ENCODE measurements at places on chromosomes 11 and 22.

DNA sequence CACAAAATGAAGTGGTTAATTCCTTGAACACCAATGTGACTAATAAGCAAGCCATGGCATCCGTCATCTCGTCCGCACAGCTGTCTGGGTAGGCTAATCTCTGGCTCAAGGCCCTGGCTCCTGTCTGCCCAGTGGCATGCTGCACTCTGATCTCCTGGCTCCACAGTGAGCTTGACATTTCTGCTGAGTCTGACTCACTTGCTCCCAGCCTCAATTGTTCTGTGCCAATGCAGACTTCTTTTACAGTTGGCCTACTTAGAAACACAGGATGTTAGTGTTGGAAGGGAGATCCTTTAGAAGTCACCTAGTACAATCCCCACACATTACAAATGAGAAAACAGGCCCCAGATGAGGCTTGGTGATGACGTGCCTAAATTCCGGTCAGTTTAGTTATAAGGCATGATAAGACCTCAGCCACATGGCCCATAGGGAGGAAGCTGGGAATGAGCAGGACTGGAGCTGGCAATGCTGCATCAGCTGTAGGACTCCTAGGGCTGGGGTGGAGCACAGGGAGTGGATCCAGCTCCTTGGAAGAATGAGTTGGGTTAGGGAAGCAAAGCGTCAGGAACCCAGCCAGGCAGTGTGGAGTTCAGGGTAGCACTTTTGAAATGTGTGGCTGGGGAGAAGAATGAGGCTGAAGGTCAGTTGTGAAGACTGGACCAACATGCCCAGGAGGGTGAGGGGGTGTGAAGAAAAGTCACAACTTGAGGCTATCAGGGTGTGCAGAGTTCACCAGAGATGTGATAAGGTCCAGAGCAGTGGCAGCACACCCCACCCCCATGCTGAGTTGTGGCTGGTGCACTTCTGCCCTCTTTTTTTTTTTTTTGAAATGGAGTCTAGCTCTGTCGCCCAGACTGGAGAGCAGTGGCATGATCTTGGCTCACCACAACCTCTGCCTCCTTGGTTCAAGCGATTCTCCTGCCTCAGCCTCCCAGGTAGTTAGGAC is 70.2 kb upstream of the EED start:
- DNase-seq, result no peak
- H3K27me3 ChIP-seq, result no peaks in the 10 kb centered on the region
- no peaks in the 10 kb centered on the region for H3K36me3 ChIP-seq
- H3K4me3 ChIP-seq, result no peak overlapping the region
- peak overlapping the region; percentile 77 for H3K27ac ChIP-seq

DNA sequence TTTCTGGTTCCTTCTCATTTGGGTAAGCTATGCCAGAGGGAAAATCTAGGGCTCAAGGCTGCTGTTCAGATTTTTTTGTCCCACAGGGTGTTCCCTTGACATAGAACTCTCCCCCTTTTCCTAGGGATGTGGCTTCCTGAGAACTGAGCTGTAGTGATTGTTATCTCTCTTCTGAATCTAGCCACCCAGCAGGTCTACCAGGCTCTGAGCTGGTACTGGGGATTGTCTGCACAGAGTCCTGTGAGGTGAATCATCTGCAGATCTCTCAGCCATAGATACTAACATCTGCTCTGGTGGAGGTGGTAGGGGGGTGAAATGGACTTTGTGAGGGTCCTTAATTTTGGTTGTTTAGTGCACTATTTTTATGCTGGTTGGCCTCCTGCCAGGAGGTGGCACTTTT is 167.3 kb upstream of the PGR start:
- no peak overlapping the region for H3K27ac ChIP-seq
- no peaks in the 10 kb centered on the region for H3K27me3 ChIP-seq
- no peaks in the 10 kb centered on the region for H3K4me1 ChIP-seq
- no peak for DNase-seq

DNA sequence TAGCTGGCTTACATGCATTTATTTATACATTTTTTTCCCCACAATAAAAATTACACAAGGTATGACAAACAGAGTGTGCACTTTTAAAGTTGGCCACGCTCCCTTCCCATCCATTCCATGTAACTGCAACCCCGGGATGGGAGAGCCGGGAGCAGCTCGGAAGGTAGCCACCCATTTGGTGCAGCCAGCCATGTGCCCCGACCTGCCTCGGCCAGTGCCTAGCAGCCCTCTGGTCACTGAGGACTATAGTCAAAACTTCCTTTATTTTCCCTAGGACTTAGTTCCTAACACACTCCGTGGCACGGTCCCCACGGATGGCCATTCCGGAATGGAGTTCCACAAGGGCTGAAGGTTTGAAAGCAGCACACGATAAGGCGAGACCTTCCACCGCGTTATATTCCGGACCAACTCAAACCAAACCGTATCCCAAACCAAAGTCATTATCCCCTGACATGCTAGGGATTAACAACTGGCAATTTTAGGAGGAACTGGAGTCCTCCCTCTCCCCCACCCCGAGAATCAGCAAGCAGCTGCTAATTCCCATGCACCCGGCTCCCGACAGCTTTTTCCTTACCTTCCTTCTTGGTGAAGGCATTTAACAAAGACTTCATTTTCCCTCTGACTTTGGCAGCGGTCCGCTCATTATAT is 426.4 kb downstream of the SHANK2 start:
- no peaks in the 10 kb centered on the region for H3K36me3 ChIP-seq
- peaks cover 70% of the 10 kb centered on the region for H3K27me3 ChIP-seq
- no peak for DNase-seq

GRCh38 chr11:128695539-128696221 is 1.8 kb downstream of the FLI1 start:
- peaks cover 56% of the 10 kb centered on the region for H3K27me3 ChIP-seq
- peaks cover 31% of the 10 kb centered on the region for H3K4me1 ChIP-seq
- no peak for DNase-seq
- H3K4me3 ChIP-seq, result peak overlapping the region; percentile 54
- peak overlapping the region; percentile 84 for H3K27ac ChIP-seq

DNA sequence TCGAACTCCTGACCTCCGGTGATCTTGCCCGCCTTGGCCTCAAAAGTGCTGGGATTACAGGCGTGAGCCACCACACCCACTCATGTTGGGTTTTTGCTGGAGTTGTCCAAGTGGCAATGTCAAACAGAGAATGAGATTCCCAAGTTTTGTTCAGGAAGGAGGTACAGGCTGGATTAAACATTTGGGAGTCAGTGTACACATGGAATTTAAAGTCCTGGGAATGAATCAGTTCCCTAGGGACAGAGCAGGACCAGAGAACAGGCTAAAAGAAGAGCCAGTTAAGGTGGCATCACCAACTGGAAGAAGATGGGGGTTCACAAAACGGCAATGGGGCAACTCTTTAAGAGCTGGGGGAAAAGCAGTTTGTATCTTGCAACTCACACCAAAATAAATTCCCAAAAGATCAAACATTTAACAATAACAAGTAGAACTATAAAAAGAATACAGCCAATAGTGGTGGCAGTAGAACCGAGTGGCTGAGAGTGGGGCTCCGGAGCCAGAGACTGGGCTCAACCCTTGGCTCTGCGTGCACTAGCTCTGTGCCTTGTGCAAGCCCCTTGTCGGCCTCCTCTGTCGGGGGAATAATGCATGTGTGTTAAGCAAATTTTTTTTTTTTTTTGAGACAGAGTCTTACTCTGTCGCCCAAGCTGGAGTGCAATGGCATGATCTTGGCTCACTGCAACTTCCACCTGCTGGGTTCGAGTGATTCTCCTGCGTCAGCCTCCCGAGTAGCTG is 33.8 kb upstream of the CTSD start:
- peaks cover 11% of the 10 kb centered on the region for H3K27me3 ChIP-seq
- no peaks in the 10 kb centered on the region for H3K36me3 ChIP-seq
- DNase-seq, result no peak
- no peaks in the 10 kb centered on the region for H3K4me1 ChIP-seq

DNA sequence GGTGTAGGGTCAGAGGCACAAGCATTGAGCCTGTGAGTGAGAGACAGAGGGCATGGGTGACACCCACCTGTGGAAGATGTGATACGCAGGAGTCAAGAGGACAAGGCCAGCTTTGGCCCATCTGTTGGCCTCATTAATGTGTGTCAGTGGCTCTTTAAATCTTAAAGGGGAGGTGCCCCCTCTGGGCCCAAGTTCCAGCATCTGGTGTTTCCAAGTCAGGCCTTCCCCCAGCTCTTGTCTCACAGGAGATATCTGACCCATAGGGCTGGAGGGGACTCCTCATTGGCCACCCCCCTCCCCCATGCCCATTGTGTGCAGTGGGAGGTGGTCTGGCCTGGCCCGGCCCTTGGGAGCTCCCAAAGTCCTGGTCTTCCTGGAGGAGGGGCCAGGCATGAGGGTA is 8.9 kb downstream of the KCNK7 start:
- no peak overlapping the region for H3K27ac ChIP-seq
- no peak overlapping the region for H3K4me3 ChIP-seq
- no peak for DNase-seq
- H3K27me3 ChIP-seq, result no peaks in the 10 kb centered on the region
- peaks cover 57% of the 10 kb centered on the region for H3K4me1 ChIP-seq
- peaks cover 18% of the 10 kb centered on the region for H3K36me3 ChIP-seq

GRCh38 chr11:120065176-120065575 is 72.7 kb downstream of the TRIM29 start:
- no peaks in the 10 kb centered on the region for H3K36me3 ChIP-seq
- DNase-seq, result peak; percentile 40
- peaks cover 7% of the 10 kb centered on the region for H3K4me1 ChIP-seq
- no peak overlapping the region for H3K4me3 ChIP-seq

- no peak overlapping the region for H3K27ac ChIP-seq
- H3K4me3 ChIP-seq, result no peak overlapping the region
- H3K27me3 ChIP-seq, result no peaks in the 10 kb centered on the region
- no peak for DNase-seq
Observed at GRCh38 chr22:32882360-32882755, 80.9 kb downstream of the TIMP3 start.

DNA sequence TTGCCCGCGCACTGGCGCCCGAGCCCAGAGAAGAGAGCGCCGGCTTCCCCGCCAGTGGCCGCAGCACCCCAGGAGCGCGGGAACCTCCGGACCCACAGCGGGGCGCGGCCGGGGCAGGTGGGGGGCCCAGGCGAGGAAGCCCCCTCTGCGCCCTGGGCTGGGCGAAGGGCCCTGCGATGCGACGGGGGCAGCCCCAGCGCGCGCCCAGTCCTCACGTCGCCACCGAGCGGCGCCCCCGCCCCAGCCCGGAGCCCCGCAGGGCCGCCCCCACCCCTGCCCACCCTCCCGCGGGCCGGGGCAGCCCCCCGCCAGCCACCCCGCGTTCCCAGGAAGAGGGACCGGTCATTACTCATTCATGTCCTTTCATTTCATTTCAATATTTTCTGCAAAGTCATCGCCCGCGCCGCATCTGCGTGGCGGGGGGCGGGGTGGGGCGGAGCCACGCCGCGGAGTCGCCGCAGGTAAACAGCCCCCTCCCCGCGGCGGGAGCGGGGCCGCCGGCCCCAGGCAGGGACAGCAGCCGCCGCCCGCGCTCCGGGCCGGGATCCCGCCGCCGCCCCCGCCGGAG is 673 bp upstream of the PANX2 start:
- H3K27ac ChIP-seq, result no peak overlapping the region
- H3K4me3 ChIP-seq, result peak overlapping the region; percentile 72
- peaks cover 18% of the 10 kb centered on the region for H3K4me1 ChIP-seq
- H3K27me3 ChIP-seq, result peaks cover 37% of the 10 kb centered on the region
- no peak for DNase-seq

- H3K27me3 ChIP-seq, result no peaks in the 10 kb centered on the region
- peaks cover 52% of the 10 kb centered on the region for H3K36me3 ChIP-seq
- H3K4me1 ChIP-seq, result peaks cover 5% of the 10 kb centered on the region
- DNase-seq, result no peak
- H3K4me3 ChIP-seq, result no peak overlapping the region
Observed at GRCh38 chr11:59574932-59575502, 40.6 kb downstream of the OSBP start.

- no peaks in the 10 kb centered on the region for H3K36me3 ChIP-seq
- H3K4me3 ChIP-seq, result peak within 1 kb of the TSS; percentile 18
- no peak for DNase-seq
- H3K4me1 ChIP-seq, result peaks cover 7% of the 10 kb centered on the region
Observed at GRCh38 chr11:104897891-104898684, at the start of gene CASP12. CASP12 (minus strand) TSS chr11:104898460.

GRCh38 chr22:35938226-35938625 is 90.4 kb downstream of the RBFOX2 start:
- no peak overlapping the region for H3K4me3 ChIP-seq
- H3K27me3 ChIP-seq, result no peaks in the 10 kb centered on the region
- no peak overlapping the region for H3K27ac ChIP-seq
- H3K36me3 ChIP-seq, result no peaks in the 10 kb centered on the region
- no peaks in the 10 kb centered on the region for H3K4me1 ChIP-seq

GRCh38 chr22:49159711-49160110 is 668.0 kb downstream of the BRD1 start:
- H3K27me3 ChIP-seq, result peaks cover 61% of the 10 kb centered on the region
- DNase-seq, result no peak
- no peak overlapping the region for H3K27ac ChIP-seq
- no peaks in the 10 kb centered on the region for H3K36me3 ChIP-seq
- H3K4me1 ChIP-seq, result no peaks in the 10 kb centered on the region
- no peak overlapping the region for H3K4me3 ChIP-seq

GRCh38 chr11:45332276-45332934 is 46.3 kb upstream of the SYT13 start:
- H3K4me1 ChIP-seq, result peaks cover 8% of the 10 kb centered on the region
- H3K36me3 ChIP-seq, result no peaks in the 10 kb centered on the region
- peaks cover 3% of the 10 kb centered on the region for H3K27me3 ChIP-seq
- no peak overlapping the region for H3K27ac ChIP-seq
- DNase-seq, result no peak

- no peak overlapping the region for H3K27ac ChIP-seq
- peaks cover 29% of the 10 kb centered on the region for H3K4me1 ChIP-seq
- H3K36me3 ChIP-seq, result peaks cover 7% of the 10 kb centered on the region
- H3K4me3 ChIP-seq, result no peak overlapping the region
- peak; percentile 50 for DNase-seq
Observed at GRCh38 chr22:39219071-39220039, 25.4 kb downstream of the PDGFB start.

DNA sequence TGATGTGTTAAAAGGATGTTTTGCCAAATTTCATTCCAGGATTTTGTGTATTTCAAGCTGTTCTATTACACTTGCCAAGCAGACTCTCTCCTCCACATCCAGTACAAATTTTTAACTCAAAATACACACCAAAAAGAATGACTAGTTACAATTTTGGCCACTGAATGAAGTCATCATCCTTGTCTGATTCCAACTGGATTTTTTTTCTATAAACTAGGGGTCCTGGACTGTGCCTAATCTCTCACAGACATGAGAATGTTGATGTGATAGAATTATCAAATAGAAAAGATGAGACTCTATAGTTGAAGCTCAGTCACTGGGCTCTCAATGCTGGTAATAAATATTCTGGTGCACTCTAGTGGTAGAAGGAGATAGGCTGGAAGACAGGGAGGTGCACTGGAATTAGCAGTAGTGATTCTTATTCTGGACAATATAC is 85.8 kb downstream of the FANCF start:
- no peaks in the 10 kb centered on the region for H3K27me3 ChIP-seq
- no peaks in the 10 kb centered on the region for H3K36me3 ChIP-seq
- no peaks in the 10 kb centered on the region for H3K4me1 ChIP-seq
